ENCODE measurements at places on chromosomes 6 and 20.

GRCh38 chr6:1527073-1527457 is 82.7 kb upstream of the FOXC1 start:
- DNase-seq: peak; percentile 35

- DNase-seq: no peak
Measured at GRCh38 chr20:836190-836589, 2.7 kb downstream of the FAM110A start.

DNA sequence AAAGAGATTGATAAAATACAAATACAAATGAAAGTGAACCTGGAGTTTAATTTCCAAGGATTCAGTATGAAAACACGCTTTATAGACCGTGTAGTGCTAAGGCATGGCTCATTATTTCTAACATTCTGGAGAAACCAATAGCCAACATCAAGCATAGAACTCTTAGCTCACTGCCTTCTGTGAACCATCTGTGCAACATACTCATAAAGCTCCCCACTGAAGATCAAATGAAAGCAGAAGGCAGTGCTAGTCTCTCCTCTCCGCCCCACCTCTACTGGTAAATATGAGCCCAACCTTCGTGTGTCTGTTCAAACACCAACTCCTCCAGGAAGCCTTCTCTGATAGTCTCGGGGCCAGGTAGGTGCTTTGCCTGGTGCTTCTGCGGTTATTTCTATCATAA is 153.6 kb downstream of the IPCEF1 start:
- no peak for DNase-seq

GRCh38 chr20:60573003-60573680 is 614.9 kb downstream of the CDH26 start:
- no peak for DNase-seq

DNA sequence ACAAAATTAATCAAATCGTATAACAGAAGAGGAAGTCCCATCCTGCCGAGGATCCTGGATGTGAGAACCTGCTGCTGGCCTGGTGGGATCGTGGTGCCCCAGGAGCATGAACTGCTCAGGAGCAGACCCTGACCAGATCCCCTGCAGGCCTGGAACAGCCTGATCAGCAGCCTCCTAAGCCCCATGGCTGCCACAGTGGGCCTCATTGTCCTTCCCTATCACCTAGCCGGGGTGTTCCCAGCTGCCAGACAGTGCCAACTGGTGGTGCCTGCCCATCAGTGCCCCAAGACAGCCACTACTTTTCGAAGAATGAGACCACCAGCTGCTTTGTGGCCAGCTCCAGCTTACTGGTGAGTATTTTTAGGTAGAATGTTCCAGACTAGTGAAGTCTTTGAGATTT is 19.6 kb upstream of the MAS1L start:
- no peak for DNase-seq

DNA sequence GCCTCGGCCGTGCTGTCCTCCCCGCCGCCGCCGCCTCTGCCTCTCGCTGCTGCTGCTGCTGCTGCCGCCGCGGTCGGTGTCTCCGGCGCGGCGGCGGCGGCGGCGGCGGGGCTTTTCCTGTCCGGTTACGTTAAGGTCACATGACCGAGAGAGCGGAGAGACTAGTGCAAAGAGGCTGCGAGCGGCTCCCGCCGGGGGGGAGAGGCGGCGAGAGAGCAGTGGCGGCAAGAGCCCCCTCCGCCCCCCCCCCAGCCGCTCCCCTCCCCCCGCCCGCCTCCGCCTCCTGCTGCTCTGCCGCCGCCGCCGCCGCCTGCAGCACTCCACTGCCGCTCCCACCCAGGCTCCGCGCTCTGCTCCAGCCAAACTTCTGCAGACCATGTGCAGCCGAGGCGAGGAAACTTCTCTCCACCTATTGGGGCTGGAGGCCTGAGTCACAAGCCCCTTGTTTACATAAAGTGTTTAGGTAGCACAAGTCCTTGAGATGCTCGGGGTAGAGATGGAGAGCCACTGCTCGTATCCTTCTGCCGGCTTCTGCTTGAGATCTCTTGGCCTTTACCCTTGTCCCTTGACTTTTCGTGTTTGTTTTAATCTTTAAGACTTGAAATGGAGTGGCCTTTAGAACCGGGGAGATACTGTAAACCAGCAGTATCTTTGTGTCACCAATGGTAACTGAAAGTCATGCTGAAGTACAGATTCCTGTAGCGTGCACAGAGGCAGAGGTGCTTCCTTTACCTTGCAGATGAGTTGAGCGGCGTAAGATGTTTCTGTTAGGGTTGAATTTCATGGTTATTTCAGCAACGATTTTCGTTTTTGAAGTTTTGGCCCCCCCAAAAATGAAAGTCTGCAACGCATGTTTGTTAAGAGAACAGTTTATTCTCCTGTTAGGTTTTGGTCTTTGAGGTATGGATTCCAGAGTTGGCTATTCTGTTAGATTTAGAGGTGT is at the start of gene ZBTB2:
ZBTB2 (minus strand) TSS at position 89 of the 943 bp plus-strand sequence. CDS start 17,922 bp downstream, outside the sequence.
- DNase-seq: peak; percentile 51

DNA sequence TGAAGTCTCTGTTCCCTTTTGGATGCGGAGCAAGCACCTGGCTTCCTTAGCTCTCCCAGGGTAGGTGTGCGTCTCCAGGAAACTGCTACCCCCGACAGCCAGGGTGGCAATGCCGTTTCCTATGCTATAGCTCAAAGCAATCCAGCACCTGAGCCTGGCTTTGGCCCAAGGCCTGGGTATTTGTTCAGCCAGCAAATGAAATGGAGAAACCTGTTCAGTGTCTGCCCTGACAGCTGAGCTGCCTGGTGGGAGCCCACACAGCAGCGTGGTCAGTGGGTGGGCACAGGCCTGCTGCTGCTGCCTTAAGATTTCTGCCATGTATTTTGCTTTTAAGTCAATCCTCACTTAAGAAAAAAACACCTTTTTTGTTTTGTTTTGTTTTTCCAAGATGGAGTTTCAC is 13.7 kb downstream of the SPATA2 start:
- DNase-seq: no peak

- no peak for DNase-seq
Measured at GRCh38 chr6:41707565-41708200, 27.7 kb downstream of the TFEB start.

DNA sequence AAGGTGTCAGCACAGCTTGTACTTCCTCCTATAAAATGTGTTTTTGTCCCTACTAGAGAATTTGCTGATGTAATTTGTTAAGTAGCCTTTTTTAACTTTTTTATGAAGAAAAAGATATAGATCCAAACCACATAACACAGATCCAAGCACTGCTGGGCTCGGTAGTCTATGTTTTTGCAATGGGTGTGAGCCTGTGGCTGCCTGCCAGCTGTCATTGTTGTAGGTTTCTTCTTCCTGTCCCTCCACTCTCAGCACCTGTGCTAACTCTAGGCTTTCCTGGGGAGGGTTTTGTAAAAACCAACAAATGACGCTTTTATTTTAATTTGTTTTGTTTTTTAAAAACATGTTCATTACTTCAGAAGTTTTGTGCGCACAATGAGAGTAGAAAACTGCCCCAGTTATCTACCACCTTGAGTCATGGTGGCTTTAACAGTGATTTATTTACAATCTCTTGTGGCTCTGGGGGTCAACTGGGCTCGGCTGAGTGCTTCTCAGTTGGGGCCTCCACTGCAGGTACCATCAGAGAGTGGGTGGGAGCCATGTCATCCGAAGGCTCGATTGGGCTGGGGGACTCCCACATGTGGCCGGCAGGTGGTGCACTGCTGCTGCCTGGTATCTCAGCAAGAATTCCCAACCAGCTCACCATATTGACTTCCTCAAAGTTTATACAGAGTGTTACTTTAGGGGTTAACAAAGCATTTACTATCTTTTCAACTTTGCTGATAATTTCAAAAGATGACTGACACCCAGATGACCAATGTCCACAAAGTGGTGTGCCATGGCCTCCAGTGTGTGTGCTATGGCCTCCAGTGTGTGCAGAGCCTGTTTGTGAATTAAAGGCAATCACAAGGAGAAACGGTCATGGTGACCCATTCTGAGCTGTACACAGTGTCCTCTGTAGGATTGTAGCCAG is 3.0 kb upstream of the CCR6 start:
- DNase-seq: peak; percentile 24

- DNase-seq: no peak
Measured at GRCh38 chr6:115677198-115677597, 383.5 kb downstream of the FRK start.

DNA sequence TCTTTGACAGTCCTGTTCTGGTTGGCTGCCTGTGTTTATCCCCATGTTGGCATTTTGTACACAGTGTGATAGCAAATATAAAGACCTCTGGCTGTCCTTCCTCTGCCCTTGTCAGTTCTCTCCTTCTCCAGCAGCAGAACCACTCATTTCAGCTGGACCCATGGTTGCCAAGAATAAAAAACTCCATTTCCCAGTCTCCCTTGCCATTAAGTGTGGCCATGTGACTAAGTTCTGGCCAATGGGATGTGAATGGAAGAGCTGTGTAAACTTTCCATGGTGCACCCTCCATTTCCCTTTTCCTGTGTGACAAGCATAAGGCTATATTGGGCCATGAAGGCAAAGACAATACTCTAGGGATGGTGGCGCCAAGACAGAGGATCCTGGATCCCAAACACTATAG is 78.4 kb upstream of the TBC1D7 start:
- DNase-seq: no peak

- no peak for DNase-seq
Measured at GRCh38 chr20:24501764-24502556, 32.5 kb downstream of the SYNDIG1 start.

GRCh38 chr20:42641886-42642285 is 547.8 kb downstream of the PTPRT start:
- no peak for DNase-seq

GRCh38 chr6:16883414-16883813 is 122.2 kb upstream of the ATXN1 start:
- no peak for DNase-seq

DNA sequence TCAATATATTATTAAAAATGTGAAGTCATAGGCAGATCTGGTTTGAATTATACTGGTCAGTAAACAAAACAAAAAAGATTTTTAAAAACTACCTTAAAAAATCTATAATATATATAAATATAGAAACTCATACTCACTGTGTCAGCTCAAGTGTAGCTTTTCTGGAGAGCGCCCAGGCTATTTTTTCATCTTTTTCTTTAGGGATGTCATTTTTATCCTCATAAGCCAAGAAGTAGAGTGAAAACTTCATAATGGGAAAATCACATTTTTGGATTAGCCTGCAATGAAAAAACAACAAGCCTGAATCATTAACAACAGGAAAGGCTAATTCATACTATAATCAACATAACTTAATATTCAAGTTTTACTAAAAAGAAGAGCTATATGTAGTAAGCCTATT is 18.7 kb downstream of the GLO1 start:
- DNase-seq: no peak

DNA sequence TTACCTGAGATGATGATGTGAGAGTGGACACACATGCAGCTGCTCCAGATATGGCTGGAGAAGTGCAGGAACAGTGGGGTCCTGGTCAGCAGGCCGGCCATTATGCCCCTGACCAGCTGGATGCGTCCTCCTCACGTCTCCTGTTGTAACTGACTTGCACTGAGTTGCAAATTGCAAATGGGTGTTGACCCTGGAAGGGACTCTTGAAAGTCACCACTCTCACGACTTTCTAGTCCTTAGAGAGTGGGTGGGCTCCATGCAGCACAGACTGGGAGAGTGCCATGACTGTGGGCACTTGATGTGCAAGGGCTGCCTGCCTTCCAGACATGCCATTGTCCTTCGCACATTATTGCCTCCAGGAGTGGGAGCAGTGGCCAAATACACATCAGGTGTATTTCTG is 10.8 kb downstream of the FAM83D start:
- DNase-seq: no peak

- no peak for DNase-seq
Measured at GRCh38 chr6:93787841-93788240, 368.5 kb upstream of the EPHA7 start.

DNA sequence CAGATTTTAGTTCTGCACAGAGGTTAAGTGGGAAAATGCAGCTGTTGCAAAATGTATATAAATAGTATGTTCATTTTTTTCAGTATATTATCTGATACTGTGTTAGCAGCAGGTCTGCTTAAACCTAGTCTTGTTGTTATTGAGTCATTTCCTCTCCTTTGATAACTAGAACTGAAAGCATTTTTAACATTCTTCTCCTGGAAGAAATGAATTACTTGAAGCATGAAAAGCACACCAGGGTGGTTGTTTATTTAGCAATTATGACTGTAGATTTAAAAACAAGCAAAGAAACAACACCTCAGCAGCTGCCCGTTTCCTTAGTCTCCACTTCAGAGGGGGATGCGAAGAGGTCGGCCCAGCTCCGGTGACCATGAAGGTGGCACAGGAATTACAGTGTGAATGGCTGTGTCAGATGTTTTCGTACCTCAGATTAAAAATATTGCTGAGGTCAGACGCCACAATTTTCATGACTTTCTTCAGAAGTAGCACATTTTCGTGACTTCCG is 53.5 kb downstream of the GOPC start:
- no peak for DNase-seq

GRCh38 chr6:135866445-135867123 is 15.1 kb downstream of the PDE7B start:
- DNase-seq: no peak

- DNase-seq: no peak
Measured at GRCh38 chr20:25065072-25065624, 7.2 kb upstream of the ACSS1 start.

DNA sequence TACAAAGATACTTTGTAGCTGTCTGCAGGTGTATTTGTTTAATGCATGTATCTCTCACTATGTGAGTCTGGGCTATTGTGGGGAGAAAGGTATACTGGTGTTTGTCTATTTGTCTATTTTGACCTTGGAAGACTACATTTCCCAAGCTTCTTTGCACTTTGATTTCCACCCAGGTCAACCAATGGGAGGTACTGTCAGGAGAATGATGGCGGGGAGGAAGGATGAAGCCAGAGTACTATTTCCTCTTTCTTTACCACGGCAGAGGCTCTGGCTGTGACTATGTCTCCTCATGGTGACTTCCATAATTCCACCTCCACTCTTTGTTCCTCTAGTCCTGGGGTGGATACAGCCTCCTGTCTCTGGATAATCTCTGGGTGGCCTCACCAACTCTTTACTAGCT is 23.1 kb downstream of the LBP start:
- DNase-seq: no peak

- DNase-seq: no peak
Measured at GRCh38 chr6:169265486-169266131, 12.0 kb upstream of the THBS2 start.

GRCh38 chr6:148890652-148891404 is 144.0 kb downstream of the UST start:
- no peak for DNase-seq

GRCh38 chr20:49543071-49543857 is 24.7 kb downstream of the PTGIS start:
- DNase-seq: no peak

- no peak for DNase-seq
Measured at GRCh38 chr6:143021543-143021942, 39.1 kb upstream of the AIG1 start.

- no peak for DNase-seq
Measured at GRCh38 chr6:6811128-6812009, 222.8 kb downstream of the LY86 start.

DNA sequence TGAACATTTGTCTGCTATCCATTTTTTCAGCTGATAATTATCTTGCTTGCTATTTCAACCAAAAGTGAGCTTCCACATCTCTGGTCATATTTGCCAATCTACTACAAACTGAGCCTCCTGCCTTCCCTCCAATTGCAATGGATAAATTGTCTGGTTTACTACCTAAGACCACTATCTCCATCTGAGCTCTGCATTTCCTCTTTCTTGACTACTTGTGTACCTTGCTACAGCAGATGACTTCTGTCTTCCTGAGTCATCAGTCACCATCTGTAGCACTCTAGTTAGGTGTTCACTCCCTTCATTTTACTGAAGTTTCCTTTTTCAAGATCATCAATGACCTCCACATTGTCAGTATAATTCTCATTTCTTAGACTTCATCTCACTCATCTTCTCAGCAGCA is 33.5 kb upstream of the PHIP start:
- DNase-seq: no peak

- DNase-seq: no peak
Measured at GRCh38 chr6:108675226-108676200, 114.8 kb downstream of the FOXO3 start.

Data from activated T-cell treated with anti-CD3 and anti-CD28 coated beads for 1 hour (primary cell).